Uterus (tissue), 4 donors: ENCODE measurements at places on chromosomes 6 and 20. TPM values are rescaled to one million over a fixed set of nuclear protein-coding genes. Genes with fewer than 3 reads are reported as not detected.

- H3K4me3 ChIP-seq = no peak overlapping the region
- no peak for DNase-seq
- no peaks in the 10 kb centered on the region for H3K27me3 ChIP-seq
- no peaks in the 10 kb centered on the region for H3K4me1 ChIP-seq
Measured at GRCh38 chr6:114142258-114142657, 171.3 kb upstream of the HDAC2 start.

GRCh38 chr6:141780296-141780695 is 352.4 kb upstream of the GJE1 start:
- no peak for DNase-seq
- no peaks in the 10 kb centered on the region for H3K27me3 ChIP-seq
- H3K36me3 ChIP-seq = no peaks in the 10 kb centered on the region
- H3K27ac ChIP-seq = no peak overlapping the region
- H3K4me1 ChIP-seq = no peaks in the 10 kb centered on the region

DNA sequence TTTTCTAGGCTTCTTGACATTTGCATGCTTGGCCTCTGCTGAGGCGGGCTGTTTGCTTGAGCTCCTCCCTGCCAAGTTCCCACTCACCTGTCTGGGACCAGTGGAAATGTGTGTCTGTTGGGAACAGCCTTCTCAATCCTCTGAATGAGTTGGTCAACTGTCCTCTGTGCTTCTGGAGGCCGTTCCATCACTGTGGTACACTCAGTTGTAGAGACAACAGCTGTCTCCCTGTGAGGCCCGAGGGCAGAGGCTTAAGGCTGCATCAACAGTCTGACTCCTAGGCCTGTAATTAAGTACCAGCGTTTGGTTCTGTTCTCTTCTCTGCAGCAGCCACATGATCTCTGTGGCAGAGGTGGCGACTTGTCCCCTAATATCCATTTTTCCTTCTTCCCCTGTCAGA is 110.9 kb downstream of the CDC5L start:
- no peak overlapping the region for H3K4me3 ChIP-seq
- no peaks in the 10 kb centered on the region for H3K27me3 ChIP-seq
- no peak for DNase-seq
- H3K27ac ChIP-seq = no peak overlapping the region
- H3K4me1 ChIP-seq = no peaks in the 10 kb centered on the region

The TDRD6 gene
- 0.26 TPM for total RNA-seq

GRCh38 chr6:90374201-90374600 is 77.6 kb upstream of the BACH2 start:
- no peak overlapping the region for H3K27ac ChIP-seq
- DNase-seq = no peak
- H3K4me1 ChIP-seq = no peaks in the 10 kb centered on the region
- H3K36me3 ChIP-seq = no peaks in the 10 kb centered on the region
- H3K4me3 ChIP-seq = no peak overlapping the region

The EZR gene
- 27.4 TPM for total RNA-seq

The CTCFL gene
- not detected for total RNA-seq

The CALHM4 gene
- not detected for total RNA-seq

GRCh38 chr20:3901706-3902440 is 12.7 kb downstream of the PANK2 start:
- H3K27me3 ChIP-seq = no peaks in the 10 kb centered on the region
- peaks cover 4% of the 10 kb centered on the region for H3K4me1 ChIP-seq
- H3K4me3 ChIP-seq = no peak overlapping the region
- peak overlapping the region; percentile 38 for H3K27ac ChIP-seq
- no peak for DNase-seq

- H3K27ac ChIP-seq = no peak overlapping the region
- no peak overlapping the region for H3K4me3 ChIP-seq
- DNase-seq = no peak
- H3K27me3 ChIP-seq = no peaks in the 10 kb centered on the region
- no peaks in the 10 kb centered on the region for H3K36me3 ChIP-seq
Measured at GRCh38 chr6:119284861-119285521, 64.6 kb downstream of the MAN1A1 start.

DNA sequence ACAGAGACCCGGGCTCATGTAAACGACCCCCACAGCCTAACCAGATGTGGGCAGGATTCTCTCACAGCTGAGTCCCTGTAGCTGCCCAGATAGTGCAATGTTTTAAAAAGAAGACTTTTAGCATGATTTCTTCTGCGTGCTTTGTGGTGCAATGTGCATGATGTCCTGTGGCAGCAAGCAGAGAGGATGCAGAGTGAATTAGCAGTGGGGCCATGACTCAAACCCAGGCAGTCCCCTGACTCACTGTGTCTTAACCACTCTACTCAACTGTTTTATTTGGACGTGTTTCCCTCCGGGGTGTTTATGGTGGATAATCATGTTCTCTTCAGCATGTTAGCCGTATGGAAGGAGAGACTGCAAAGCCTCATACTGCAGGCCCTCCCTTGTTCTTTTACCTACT is 247.9 kb downstream of the SLC24A3 start:
- no peaks in the 10 kb centered on the region for H3K27me3 ChIP-seq
- DNase-seq = no peak
- no peak overlapping the region for H3K27ac ChIP-seq
- no peak overlapping the region for H3K4me3 ChIP-seq

- no peaks in the 10 kb centered on the region for H3K27me3 ChIP-seq
- H3K4me3 ChIP-seq = no peak overlapping the region
- no peak overlapping the region for H3K27ac ChIP-seq
- no peaks in the 10 kb centered on the region for H3K36me3 ChIP-seq
Measured at GRCh38 chr6:139265512-139266190, 26.1 kb downstream of the TXLNB start.

DNA sequence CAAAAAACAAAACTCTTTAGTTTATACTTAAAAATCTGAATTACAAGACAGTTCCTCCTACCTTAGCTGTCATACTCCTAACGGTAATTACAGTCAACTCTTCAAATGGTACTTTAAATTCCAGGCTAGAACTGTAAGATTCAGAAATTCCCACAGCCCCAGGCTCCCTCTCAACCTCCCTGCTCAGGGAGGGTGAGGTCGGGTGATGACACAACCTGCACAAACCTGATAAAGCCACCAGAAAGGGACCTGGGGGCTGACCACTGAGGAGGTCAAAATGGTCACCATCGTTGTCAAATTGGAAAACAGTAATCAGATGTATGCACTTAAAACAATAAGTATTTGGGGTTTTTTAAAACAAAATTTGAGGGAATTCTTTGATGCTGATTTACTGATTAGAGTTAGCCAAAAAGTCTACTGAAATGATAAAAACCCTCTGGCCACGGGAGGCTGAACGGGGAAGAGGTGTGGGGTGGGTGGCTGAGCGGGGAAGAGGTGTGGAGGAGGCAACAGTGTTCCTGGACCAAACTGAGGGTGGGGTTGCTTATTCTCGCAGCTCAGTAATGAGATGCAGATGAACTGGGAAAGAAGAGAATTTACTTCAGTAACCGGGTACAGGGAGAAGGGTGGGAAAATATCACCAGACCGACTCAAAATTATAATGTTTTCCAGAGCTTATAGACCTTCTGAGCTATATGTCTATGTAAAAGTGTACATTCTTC is 52.4 kb downstream of the SLC22A1 start:
- H3K36me3 ChIP-seq = no peaks in the 10 kb centered on the region
- H3K4me3 ChIP-seq = no peak overlapping the region
- no peak overlapping the region for H3K27ac ChIP-seq
- H3K27me3 ChIP-seq = no peaks in the 10 kb centered on the region

- H3K27me3 ChIP-seq = no peaks in the 10 kb centered on the region
- no peak overlapping the region for H3K27ac ChIP-seq
- DNase-seq = no peak
- no peak overlapping the region for H3K4me3 ChIP-seq
- H3K36me3 ChIP-seq = no peaks in the 10 kb centered on the region
Measured at GRCh38 chr6:113944701-113945100, 26.2 kb downstream of the HDAC2 start.

- H3K36me3 ChIP-seq = no peaks in the 10 kb centered on the region
- no peak overlapping the region for H3K4me3 ChIP-seq
- no peaks in the 10 kb centered on the region for H3K27me3 ChIP-seq
- no peaks in the 10 kb centered on the region for H3K4me1 ChIP-seq
Measured at GRCh38 chr20:13525225-13525940, 113.3 kb downstream of the TASP1 start.

DNA sequence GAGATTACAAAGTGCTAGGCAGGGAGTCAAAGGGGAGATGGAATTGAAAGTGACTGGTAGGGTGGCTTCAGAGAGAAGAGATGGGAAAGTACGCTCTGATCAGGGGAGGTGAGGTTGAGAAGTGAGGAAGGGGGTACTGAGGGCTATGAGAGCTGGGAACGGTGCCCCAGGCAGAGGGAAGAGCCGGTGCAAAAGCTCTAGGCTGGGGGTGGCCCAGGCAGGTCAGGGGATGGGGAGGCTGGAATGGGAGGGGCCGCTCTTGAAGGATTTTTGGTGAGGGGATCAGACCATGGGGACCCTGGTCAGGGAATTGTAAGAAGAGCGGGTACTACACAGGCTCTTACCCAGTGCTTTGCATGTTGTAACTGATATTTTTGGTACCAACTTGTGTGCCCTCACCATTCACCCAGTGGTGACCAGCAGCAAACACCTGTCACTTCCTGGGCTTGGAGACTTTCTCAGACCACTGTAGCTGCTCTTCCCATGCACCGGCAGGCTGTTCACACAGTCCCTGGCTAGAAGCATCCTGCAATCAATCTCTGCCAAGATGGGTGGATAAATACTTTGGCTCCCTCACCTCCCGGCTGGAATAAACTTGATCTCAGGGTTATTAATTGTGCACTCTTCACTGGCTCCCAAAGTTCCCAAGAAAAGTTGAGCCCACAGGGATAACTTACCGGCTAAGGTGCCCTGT is 24.0 kb downstream of the PCK1 start:
- no peak overlapping the region for H3K4me3 ChIP-seq
- no peak overlapping the region for H3K27ac ChIP-seq
- peaks cover 13% of the 10 kb centered on the region for H3K4me1 ChIP-seq
- H3K27me3 ChIP-seq = no peaks in the 10 kb centered on the region
- no peaks in the 10 kb centered on the region for H3K36me3 ChIP-seq

- DNase-seq = no peak
- H3K27ac ChIP-seq = no peak overlapping the region
- no peaks in the 10 kb centered on the region for H3K27me3 ChIP-seq
- H3K4me3 ChIP-seq = no peak overlapping the region
- H3K36me3 ChIP-seq = no peaks in the 10 kb centered on the region
- H3K4me1 ChIP-seq = no peaks in the 10 kb centered on the region
Measured at GRCh38 chr6:138785980-138786379, 9.9 kb upstream of the ECT2L start.

GRCh38 chr6:167684276-167685104 is 142.2 kb upstream of the AFDN start:
- no peaks in the 10 kb centered on the region for H3K27me3 ChIP-seq
- no peak for DNase-seq
- no peaks in the 10 kb centered on the region for H3K4me1 ChIP-seq
- no peaks in the 10 kb centered on the region for H3K36me3 ChIP-seq

The FAM50B gene
- total RNA-seq = 11.6 TPM

DNA sequence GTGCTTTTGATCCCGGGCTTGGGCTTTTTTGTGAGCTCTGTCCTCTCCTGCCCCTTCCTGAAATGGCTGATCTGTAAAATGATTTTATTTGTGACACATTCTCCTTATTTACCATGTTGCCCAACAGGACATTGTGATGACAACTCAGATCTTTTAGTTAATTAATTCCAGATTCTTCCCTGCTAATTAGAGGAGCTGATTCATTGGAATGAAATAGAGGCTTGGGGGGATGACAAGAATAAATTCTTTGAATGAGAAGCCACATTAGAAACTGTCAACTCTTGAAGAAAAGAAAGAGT is 26.1 kb upstream of the GABRR1 start:
- H3K36me3 ChIP-seq = no peaks in the 10 kb centered on the region
- H3K27me3 ChIP-seq = no peaks in the 10 kb centered on the region
- no peak overlapping the region for H3K27ac ChIP-seq
- H3K4me3 ChIP-seq = no peak overlapping the region
- DNase-seq = no peak

GRCh38 chr6:87661503-87661902 is 40.5 kb downstream of the AKIRIN2 start:
- no peak for DNase-seq
- no peaks in the 10 kb centered on the region for H3K27me3 ChIP-seq
- H3K4me3 ChIP-seq = no peak overlapping the region
- no peaks in the 10 kb centered on the region for H3K36me3 ChIP-seq
- H3K27ac ChIP-seq = no peak overlapping the region
- H3K4me1 ChIP-seq = no peaks in the 10 kb centered on the region

DNA sequence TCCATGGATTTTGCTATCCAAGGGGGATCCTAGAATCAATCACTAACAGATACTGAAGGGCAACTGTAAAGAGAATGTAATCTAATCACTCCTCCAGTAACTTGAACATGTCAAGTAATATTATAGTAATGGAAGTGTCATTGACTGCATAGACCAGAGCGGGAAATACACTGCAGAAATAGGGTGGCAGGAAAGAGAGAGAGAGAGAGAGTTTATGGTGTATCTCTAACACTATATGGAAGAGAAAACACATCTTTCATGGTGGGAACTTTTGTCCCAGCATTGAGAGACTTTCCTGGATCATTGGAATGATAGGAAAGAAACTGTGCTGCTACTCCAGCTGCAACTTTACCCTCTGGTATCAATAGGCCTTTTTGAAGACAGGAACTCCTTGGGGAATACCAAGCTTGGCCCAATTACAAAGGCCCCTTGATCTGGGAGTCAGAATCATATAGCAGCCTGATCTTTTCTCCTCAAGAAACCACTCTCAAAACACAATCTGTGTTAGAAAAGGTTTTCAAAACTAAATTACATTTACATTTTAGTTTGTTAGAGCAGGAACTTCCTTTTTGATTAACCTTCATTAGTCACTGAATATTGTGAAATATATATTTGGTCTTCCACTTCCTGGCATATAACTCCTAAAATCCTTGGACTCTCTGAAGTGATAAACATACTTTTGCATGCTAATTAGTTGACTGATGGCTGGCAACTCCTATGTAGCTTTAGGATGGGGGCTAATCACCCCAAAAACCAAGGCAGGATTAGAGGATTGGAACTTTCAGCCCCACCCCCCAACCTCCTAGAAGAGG is 29.5 kb upstream of the RNGTT start:
- no peaks in the 10 kb centered on the region for H3K36me3 ChIP-seq
- no peaks in the 10 kb centered on the region for H3K27me3 ChIP-seq
- DNase-seq = no peak
- H3K4me1 ChIP-seq = no peaks in the 10 kb centered on the region
- H3K4me3 ChIP-seq = no peak overlapping the region

DNA sequence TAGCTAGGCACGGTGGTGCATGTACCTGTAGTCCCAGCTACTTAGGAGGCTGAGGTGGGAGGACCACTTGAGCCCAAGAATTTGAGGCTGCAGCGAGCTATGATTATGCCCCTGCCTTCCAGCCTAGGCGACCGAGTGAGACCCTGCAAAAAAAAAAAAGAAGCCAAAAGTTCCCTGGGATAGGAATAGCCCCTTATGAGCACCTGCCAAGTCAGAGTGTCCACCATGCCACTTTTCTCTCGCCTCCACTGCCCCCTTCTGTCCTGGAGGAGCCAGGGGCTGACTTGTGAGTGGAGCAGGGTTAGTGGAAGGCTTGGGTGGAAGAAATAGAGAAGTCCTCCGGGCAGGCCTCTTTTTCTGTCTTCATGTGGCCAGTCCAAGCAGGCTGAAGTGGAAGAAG is 12.1 kb upstream of the DDX27 start:
- no peak overlapping the region for H3K27ac ChIP-seq
- no peak for DNase-seq
- no peaks in the 10 kb centered on the region for H3K4me1 ChIP-seq
- no peaks in the 10 kb centered on the region for H3K27me3 ChIP-seq
